Activated CD4-positive, alpha-beta T cell treated with anti-CD3 and anti-CD28 coated beads, Interleukin-2, amount 10 ng/mL, durations not matched to agents 7 days and 5 days (primary cell): ENCODE measurements at places on chromosomes 4 and X. TPM values are rescaled to one million over a fixed set of nuclear protein-coding genes. Genes with fewer than 3 reads are reported as not detected.

DMP1 gene
- total RNA-seq, result not detected

ATP1B4 gene
- not detected for total RNA-seq

SMC1A gene
- 159 TPM for total RNA-seq

UGT8 gene
- 0.19 TPM for total RNA-seq

TEX11 gene
- not detected for total RNA-seq

XAGE1A gene
- total RNA-seq, result not detected

WDR17 gene
- 0.83 TPM for total RNA-seq

N4BP2 gene
- total RNA-seq, result 39.2 TPM

REST gene
- 54.1 TPM for total RNA-seq

DNA sequence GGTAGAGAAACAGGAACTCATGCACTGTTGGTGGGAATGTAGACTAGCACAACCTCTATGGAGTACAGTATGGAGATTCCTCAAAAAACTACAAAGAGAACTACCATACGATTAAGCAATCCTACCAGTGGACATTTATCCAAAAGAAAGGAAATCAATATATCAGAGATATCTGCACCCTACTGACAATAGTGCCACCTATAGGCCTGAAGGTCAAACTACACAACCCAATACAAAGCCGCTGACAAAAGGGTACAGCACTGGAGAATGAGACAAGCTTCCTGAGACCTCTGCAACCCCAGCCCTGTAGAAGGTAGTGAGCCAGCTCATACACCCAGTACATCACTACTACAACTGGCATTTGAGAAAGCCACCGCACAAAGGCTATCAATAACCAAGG is 67.1 kb downstream of the CBR4 start:
- H3K4me1 ChIP-seq, result no peaks in the 10 kb centered on the region
- peaks cover 3% of the 10 kb centered on the region for H3K27me3 ChIP-seq
- H3K27ac ChIP-seq, result no peak overlapping the region
- no peak overlapping the region for H3K4me3 ChIP-seq
- peak; percentile 9 for DNase-seq
- no peaks in the 10 kb centered on the region for H3K36me3 ChIP-seq

DNA sequence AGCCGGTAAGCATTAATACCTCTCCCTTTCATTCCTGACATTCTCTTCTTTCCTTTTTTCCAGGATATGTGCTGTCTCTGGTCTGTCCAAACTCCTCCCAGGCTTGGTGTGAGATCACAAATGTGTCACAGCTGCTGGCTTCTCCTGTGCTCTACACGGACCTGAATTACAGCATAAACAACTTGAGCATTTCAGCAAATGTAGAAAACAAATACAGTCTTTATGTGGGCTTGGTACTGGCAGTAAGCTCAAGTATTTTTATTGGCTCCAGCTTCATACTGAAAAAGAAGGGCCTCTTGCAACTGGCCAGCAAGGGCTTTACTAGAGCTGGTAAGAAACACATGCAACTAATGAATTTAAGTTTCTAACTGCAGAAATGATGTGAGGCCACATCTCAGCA is 8.4 kb downstream of the NIPAL1 start:
- no peak overlapping the region for H3K27ac ChIP-seq
- DNase-seq, result no peak
- H3K4me1 ChIP-seq, result peaks cover 16% of the 10 kb centered on the region

DNA sequence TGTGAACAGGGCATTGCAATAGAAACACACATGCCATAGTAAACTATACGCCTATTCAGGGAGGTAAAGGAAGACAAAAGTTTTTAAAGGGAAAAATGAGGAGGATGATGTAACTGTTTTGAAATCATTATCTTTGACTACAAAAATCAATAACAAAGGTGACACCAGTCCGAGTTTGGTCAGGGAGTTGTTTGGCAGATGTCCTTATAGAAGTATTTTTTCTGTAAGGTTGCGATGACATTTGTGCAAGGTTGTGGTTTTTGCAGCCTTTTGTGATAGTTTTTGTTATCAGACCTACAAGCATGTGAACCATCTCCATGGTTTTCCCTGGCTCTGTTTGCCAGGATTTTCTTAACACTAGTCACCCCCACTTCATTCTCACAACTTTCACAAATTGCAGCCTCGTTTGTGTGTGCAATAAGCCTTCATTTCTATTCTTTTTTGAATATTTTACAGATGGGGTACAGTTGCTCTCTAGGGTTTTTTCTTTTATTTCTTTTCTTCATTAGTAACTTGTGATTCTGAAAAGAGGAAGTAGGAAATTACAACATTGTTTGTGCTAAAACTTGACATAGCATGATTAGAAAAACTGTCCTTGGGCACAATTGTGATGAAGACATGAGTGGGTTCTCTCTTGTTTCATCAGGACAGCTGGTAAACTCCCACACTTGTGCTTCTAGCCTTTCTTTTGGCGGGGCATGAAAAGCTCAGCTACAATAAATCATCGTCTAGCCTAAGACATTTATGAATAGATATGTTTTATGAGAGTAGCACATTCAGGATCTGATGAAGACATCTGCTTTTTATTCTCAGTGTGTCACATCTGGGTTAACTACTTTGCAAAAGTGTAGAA is 60.2 kb upstream of the PNPLA4 start:
- DNase-seq, result no peak
- H3K4me3 ChIP-seq, result no peak overlapping the region
- H3K27me3 ChIP-seq, result no peaks in the 10 kb centered on the region
- no peak overlapping the region for H3K27ac ChIP-seq
- H3K4me1 ChIP-seq, result no peaks in the 10 kb centered on the region

- DNase-seq, result no peak
- H3K36me3 ChIP-seq, result no peaks in the 10 kb centered on the region
- no peaks in the 10 kb centered on the region for H3K4me1 ChIP-seq
- no peak overlapping the region for H3K27ac ChIP-seq
Measured at GRCh38 chr4:143391895-143392294, 55.2 kb downstream of the GAB1 start.

GRCh38 chr4:95181243-95181995 is 367.4 kb downstream of the UNC5C start:
- DNase-seq, result no peak
- no peak overlapping the region for H3K27ac ChIP-seq
- no peak overlapping the region for H3K4me3 ChIP-seq

DNA sequence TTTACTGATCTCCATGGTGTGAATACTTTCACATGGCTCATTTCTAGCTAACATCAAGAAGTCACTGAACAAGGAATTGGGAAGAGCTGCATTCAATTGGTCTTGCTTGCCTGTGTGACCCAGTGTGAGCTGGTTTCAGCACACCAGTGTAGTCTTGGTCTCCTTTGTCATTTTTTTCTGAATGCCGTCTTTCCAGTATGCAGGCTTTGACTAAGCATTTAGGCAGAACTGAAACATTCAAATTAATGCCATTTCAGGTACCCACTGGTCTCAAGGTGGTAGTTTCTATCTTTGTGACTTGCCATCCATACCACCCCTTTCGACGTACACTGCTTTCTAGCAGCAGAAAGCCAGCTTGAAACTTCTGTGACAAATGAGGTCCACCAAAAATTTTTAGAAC is 550.5 kb upstream of the BOD1L1 start:
- DNase-seq, result peak; percentile 5
- H3K27ac ChIP-seq, result peak overlapping the region; percentile 82
- no peak overlapping the region for H3K4me3 ChIP-seq

- no peaks in the 10 kb centered on the region for H3K4me1 ChIP-seq
- DNase-seq, result no peak
- peaks cover 3% of the 10 kb centered on the region for H3K27me3 ChIP-seq
- peak overlapping the region; percentile 26 for H3K27ac ChIP-seq
- no peaks in the 10 kb centered on the region for H3K36me3 ChIP-seq
Measured at GRCh38 chr4:118950224-118950623, 61.6 kb downstream of the SYNPO2 start.

GRCh38 chr4:54742636-54743399 is 85.1 kb downstream of the KIT start:
- no peaks in the 10 kb centered on the region for H3K36me3 ChIP-seq
- H3K4me3 ChIP-seq, result no peak overlapping the region
- H3K4me1 ChIP-seq, result peaks cover 4% of the 10 kb centered on the region
- H3K27me3 ChIP-seq, result peaks cover 3% of the 10 kb centered on the region
- DNase-seq, result no peak

DNA sequence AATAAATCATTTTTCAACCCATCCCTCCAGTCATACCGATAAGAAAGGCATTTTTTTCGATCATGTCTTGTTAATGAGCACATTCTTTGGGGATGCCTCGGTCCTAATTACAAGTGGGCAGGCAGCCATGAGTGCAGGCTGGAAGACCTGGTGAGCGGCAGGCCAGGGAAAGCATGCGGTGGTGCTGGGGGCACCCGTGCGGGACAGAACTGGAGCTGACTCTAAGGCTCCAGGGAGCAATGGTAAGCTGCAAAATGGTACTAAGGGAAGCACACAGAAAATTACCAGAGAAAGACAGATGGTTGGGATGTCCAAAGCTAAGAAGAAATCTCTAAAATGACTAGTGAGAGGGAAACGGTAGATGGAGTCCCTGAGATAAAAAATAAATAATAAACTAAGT is 411.0 kb upstream of the AGA start:
- H3K4me1 ChIP-seq, result no peaks in the 10 kb centered on the region
- DNase-seq, result no peak
- H3K27me3 ChIP-seq, result no peaks in the 10 kb centered on the region

DNA sequence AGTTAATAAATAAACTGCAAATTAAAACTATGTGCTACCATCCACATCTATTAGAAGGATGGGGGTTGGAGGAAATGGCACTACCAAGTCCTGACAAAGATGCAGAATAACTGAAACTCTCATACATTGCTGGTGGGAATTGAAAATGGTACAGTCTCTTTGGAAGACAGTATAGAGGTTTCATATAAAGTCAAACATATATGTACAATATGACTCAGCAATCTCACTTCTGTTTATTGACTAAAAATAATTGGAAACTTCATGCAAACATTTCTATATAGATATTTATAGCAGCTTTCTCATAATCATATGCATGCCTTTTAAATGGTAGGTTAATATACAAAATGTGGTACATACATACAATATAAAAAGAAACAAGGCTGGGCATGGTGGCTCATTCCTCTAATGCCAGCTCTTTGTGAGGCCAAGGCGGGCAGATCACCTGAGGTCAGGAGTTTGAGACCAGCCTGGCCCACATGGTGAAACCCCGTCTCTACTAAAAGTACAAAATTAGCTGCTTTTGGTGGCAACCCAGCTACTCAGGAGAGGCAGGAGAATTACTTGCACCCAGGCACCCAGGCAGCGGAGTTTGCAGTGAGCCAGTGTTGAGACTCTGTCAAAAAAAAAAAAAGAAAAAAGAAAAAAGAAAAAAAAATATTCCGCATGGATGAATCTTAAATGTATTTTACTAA is 225.0 kb upstream of the CXXC4 start:
- DNase-seq, result no peak
- H3K27me3 ChIP-seq, result no peaks in the 10 kb centered on the region
- no peak overlapping the region for H3K27ac ChIP-seq
- no peak overlapping the region for H3K4me3 ChIP-seq
- H3K4me1 ChIP-seq, result no peaks in the 10 kb centered on the region

- no peak for DNase-seq
- no peaks in the 10 kb centered on the region for H3K4me1 ChIP-seq
- H3K36me3 ChIP-seq, result no peaks in the 10 kb centered on the region
- H3K27ac ChIP-seq, result no peak overlapping the region
Measured at GRCh38 chr4:95102162-95102790, 344.5 kb downstream of the BMPR1B start.

GRCh38 chr4:80072228-80072743 is 743 bp downstream of the ANTXR2 start:
- no peaks in the 10 kb centered on the region for H3K27me3 ChIP-seq
- DNase-seq, result peak; percentile 56
- H3K4me1 ChIP-seq, result peaks cover 73% of the 10 kb centered on the region
- H3K27ac ChIP-seq, result peak overlapping the region; percentile 92
- H3K4me3 ChIP-seq, result peak overlapping the region; percentile 96

GRCh38 chr4:53693909-53694308 is 102.6 kb upstream of the LNX1 start:
- peaks cover 7% of the 10 kb centered on the region for H3K27me3 ChIP-seq
- no peak overlapping the region for H3K4me3 ChIP-seq
- no peaks in the 10 kb centered on the region for H3K36me3 ChIP-seq
- DNase-seq, result no peak

- DNase-seq, result no peak
- no peak overlapping the region for H3K27ac ChIP-seq
- no peaks in the 10 kb centered on the region for H3K27me3 ChIP-seq
Measured at GRCh38 chrX:18797141-18797540, 89.7 kb downstream of the PPEF1 start.

DNA sequence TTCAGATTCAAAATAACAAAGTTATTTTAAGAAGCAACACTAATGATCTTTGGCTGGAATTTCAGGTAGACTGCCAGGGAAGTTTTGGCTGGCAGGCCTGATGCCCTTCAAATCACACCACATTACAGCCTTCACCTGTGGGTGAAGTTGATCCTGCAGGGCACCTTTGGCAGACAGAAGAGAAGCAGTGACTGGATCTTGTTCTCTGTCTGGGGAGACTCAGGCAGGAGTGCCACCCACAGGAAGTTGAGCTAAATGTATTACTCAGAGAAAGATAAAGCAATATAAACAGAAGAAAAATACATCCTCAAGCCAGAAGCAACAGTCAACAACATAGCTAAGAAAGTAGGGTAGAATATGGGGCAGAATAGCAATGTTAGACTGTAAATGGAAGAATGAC is 12.8 kb upstream of the CFAP299 start:
- H3K27ac ChIP-seq, result no peak overlapping the region
- no peak overlapping the region for H3K4me3 ChIP-seq
- peaks cover 2% of the 10 kb centered on the region for H3K27me3 ChIP-seq
- no peaks in the 10 kb centered on the region for H3K4me1 ChIP-seq
- no peaks in the 10 kb centered on the region for H3K36me3 ChIP-seq

DNA sequence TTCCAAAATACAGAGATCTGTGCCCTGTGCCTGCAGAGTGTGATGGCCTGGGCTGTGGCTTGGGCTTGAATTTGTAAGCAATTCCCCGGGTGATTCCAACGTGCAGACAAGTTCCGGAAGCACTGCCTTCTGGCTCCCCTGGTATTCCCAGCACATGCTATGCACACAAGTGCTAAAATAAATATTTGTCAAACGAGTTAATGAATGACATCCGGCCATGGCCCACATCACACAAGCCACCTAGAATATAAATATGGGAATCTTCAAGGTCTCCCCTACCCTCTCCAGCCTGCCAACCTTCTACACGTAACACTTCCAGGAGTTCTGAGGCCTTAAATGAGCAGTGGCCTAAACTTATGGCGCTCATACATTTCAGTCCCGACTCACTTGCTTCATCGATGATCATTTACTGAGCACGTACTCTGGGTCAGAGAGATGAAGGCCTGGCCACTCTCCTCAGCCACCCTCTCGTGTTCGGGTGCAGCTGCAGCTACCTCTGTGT is 21.3 kb downstream of the DCTD start:
- H3K36me3 ChIP-seq, result peaks cover 33% of the 10 kb centered on the region
- H3K27ac ChIP-seq, result no peak overlapping the region
- DNase-seq, result no peak
- no peaks in the 10 kb centered on the region for H3K4me1 ChIP-seq

GRCh38 chrX:39796856-39797255 is 300.9 kb downstream of the BCOR start:
- no peak overlapping the region for H3K27ac ChIP-seq
- DNase-seq, result no peak
- no peaks in the 10 kb centered on the region for H3K27me3 ChIP-seq
- no peaks in the 10 kb centered on the region for H3K36me3 ChIP-seq
